ENCODE measurements at places on chromosomes 13 and 19. TPM values are rescaled to one million over a fixed set of nuclear protein-coding genes. Genes with fewer than 3 reads are reported as not detected.
A peak's percentile ranks its signal among the peaks of the same experiment; 100 is the strongest.

The IGFL3 gene
- total RNA-seq: not detected

The TEX29 gene
- total RNA-seq: not detected

The RUBCNL gene
- total RNA-seq: 0.42 TPM

The THSD8 gene
- total RNA-seq: 33.3 TPM

GRCh38 chr13:54029226-54029625 is 1000.6 kb downstream of the OLFM4 start:
- DNase-seq: no peak

GRCh38 chr13:21528616-21529015 is 69.5 kb upstream of the ZDHHC20 start:
- DNase-seq: no peak

- DNase-seq: no peak
Measured at GRCh38 chr19:35692010-35692409, 12.3 kb upstream of the ZBTB32 start.

GRCh38 chr13:36131931-36132297 is 732 bp upstream of the DCLK1 start:
- DNase-seq: no peak

- DNase-seq: no peak
Measured at GRCh38 chr13:98014766-98015165, 61.3 kb downstream of the IPO5 start.

DNA sequence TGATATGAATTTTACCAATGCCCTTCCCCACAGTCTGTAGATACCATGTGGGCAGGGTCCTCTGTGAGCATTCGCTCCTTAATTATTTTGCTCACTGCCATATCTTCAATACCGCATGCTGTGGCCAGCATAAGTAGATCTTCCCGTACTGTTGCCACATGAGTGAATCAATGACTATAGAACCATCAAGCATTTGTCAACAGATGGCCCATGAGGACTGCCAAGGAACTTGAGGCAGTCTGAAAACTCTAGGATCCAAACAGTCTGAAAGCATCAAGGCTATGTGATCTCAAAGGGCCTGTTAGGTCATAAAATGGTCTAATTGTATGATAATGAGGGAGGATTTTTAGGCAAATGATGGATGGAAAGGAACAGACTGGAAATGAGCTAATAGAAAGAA is 27.4 kb upstream of the GPR12 start:
- DNase-seq: no peak

DNA sequence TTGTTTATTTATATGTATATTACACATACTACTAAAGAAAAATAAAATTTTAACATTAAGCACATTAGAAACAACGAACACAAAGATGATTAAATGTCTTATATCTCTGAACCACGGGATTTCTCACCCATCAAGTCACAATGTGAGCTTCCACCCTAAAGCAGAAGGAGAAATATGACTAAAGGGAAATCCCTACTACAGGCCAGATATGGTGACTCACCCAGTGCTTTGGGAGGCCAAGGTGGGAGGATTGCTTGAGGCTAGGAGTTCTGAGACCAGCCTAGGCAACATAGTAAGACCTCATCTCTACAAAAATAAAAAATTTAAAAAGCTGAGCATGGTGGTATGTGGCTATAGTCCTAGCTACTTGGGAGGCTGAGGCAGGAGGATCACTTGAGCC is 24.6 kb downstream of the DCT start:
- DNase-seq: no peak

DNA sequence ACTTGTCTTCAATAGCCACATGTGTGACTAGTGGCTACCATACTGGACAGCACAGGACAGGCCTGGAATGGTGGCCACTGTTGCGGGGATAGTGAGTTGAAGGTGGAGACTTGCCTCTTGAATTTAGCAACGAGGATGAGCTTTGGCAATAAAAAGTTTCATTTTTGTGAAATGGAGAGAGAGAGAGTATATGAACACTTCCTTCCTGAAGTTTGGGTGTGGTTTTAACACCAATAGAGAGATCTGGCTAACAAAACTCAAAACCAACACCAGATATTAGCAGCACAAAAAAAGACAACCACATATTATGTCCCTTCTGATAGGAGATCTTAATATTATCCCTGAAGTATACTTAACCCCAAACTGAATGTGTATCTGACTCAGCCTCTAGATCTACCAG is 6.3 kb upstream of the LRFN3 start:
- DNase-seq: no peak

DNA sequence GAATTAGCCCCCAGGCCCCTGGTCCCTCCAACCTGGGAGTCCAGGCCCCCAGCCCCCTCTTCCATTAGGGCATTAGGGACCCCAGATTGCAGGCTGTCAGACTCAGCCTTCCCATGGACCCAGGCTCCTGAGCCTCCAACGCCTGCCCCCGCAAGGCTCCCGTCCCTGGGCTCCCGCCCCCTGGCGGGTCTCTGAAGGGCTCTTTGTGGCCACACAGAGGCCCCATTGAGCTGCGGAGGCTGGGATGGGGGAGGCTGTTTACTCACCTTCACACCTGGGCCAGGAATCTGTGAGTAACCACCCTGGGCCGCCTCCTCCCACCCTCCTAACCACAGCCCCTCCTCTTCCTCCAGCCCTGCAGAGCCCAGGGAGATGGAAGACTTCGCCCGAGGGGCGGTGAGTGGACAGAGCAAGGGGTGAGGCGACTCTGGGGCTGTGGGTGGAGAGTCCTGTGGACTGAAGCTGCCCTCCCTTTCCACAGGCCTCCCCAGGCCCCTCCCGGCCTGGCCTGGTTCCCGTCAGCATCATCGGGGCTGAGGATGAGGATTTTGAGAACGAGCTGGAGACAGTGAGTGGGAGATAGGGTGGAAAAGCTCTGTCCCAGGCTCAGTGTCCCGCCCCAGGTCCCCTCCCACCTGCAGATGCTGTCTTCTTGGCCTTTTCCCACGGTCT is 4.9 kb downstream of the ARHGEF1 start:
- peak; percentile 93 for DNase-seq

- no peak for DNase-seq
Measured at GRCh38 chr13:94093652-94094315, 385.7 kb downstream of the DCT start.
